ENCODE measurements at places on chromosomes 7 and 10. TPM values are rescaled to one million over a fixed set of nuclear protein-coding genes. Genes with fewer than 3 reads are reported as not detected.

The CNOT4 gene
- total RNA-seq, result 23.7 TPM

The METTL27 gene
- 2.1 TPM for total RNA-seq

The NKX2-3 gene
- total RNA-seq, result not detected

The MKX gene
- not detected for total RNA-seq

The SHH gene
- not detected for total RNA-seq

The PTPRN2 gene
- 0.35 TPM for total RNA-seq

The ANLN gene
- total RNA-seq, result 71.0 TPM

All from OCI-LY7 (cell line).